ENCODE measurements at places on chromosomes 2 and 18.

GRCh38 chr18:48845174-48845573 lies 105.6 kb downstream of the SMAD7 start:
- no peak for DNase-seq

DNA sequence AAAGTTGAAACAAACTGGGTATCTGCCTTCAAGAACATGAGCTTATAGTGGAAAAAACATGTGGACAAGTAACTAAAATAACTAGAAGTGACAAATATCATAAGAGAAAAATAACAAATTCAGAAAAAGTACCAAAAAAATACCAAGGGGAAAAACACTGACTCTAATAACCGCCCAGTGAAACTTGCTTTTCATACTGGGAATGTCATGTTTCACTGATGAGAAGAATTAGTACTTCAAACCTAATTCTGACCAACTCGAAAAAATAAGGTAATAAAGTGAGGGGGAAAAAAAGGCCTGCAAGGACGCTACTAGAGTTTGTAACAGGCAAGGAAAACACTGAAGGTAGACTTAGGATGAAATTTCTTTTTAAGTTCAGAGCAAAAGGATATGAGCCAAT lies 83.6 kb downstream of the RTTN start:
- DNase-seq = no peak

GRCh38 chr18:74613381-74613780 lies 15.7 kb downstream of the ZNF407 start:
- DNase-seq = no peak

GRCh38 chr2:153940511-153940910 lies 68.8 kb downstream of the GALNT13 start:
- DNase-seq = no peak

GRCh38 chr2:139369423-139370409 lies 589.5 kb upstream of the NXPH2 start:
- DNase-seq = no peak

- DNase-seq = no peak
These were observed 74.0 kb downstream of the AGAP1 start for GRCh38 chr2:235567842-235568241.

DNA sequence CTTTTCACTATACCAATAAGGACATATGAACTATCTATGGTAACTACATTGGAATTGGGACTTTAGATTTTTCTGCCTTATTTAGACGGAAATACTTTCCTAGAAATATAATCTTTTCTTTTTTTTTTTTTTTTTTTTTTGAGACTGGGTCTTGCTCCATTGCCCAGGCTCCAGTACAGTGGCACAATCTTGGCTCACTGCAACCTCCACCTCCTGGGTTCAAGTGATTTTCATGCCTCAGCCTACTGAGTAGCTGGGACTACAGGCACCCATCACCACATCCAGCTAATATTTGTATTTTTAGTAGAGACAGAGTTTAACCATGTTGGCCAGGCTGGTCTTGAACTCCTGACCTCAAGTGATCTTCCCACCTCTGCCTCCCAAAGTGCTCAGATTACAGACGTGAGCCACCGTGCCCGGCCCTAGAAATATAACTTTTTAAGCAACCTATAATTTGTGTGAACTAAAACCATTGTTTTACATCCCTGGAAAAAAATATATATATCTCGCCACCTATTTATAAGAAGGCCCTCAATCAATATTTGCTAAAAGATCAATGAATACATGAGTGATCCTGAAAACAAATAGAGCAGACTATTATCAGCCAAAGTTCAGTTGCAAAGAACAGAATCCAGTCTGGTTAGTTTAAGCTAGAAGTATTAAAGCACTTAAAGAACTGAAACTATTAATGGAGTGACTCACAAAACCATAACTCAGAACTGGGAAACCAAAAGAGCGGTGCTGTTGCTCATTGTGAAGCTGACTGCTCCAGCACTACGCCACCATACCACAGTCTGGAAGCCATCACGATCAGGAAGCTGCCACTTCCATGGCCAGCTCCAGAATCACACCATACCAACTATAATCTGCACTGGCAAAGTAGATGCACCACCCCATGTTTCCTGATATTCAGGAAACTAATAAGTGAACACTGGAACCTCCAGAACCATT lies 8.4 kb upstream of the HNRNPLL start:
- DNase-seq = no peak

DNA sequence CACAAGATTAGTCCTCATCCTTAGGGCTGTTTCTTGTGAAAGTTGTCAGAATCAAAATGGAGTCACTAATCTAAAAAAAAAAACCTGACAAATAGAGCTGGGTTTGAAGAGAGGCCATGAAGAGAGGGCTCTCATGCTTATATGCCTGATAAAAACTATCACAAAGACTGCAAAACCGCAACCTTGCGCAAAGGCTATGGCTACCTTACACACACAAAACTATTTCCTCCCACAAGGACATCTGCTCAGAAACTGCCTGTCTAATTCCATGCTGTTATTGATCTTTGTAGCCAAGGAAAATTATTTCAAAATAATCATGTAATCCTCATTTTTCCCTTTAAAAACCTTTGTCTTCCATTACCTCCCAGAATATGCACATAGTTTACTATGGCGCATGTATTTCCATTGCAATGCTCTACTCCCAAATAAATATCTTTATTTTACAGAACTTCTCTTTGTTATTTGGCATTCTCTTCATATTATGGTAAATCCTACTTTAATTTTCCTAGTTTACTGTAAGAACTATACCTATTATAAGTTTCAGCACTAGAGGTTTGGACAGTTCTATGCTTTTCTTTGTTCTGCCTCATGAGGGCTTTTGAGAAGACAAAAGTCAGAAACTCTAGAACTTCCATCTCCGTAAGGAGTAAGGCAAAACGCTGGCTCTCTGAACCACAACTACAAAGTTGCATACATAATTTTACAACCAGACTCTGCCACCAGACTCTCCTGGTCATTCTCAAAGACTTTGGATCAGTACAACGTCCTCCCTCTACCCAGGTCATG lies 9.6 kb upstream of the DPYSL5 start:
- peak; percentile 23 for DNase-seq

DNA sequence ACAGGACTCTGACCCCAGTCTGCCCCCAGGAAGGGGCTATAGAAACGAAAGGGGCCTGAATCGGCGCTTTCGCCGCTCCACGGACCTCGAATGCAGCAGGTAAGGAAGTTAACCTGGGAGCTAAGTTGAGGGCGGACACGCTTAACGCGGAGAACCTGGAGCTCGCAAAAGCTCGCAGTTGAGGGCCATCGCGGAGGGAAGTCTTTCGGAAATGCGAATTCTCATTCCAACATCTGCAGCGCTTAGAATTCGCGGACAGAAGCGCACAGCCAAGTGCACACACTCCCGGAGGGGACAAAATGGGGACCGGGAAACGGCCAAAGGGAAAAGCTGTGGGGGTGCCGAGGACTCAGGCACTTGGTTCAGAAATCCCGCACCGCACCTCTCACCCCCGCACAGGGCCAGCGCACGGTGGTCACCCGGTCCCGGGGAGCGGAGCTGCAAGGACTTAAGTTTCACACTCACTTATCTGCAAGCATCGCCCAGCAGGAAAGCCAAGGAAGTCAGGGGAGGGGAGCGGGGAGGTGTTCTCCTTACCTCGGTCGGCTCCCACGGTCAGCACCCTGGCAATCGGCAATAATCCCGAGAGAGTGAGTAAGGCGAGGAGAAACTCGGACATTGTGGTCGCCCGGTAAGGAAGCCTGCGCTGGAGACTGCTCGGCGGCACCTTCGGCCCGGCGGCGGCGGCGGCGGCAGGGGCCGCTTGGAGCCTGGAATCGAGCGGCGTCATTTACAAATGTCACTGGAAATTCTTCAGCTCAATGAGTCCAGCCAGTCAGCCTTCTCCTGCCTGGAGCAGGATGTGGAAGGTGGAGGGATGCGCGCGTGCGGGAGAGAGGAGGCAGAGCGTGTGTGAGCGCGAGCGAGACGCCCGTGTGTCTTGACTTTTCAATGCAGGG lies 456 bp downstream of the LRP1B start:
- DNase-seq = no peak

DNA sequence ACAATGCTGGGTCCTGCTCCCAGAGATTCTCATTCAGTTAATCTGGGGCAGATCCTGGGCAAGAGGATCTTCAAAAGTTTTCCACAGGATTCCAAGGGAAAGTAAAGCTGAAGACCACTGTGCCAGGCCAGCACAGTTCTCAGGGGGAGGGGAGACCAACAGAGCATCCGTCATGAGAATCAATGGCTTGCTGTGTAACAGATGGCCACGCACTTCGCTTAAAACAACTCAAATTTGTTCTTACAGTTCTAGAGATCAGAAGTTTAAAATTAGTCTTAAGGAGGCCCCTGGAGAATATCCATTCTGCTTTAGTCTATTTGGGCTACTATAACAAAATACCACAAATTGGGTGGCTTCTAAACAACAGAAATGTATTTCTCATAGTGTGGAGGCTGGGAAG lies 17.4 kb upstream of the SEH1L start:
- DNase-seq = no peak

GRCh38 chr2:147792966-147793617 lies 51.7 kb upstream of the ACVR2A start:
- no peak for DNase-seq

DNA sequence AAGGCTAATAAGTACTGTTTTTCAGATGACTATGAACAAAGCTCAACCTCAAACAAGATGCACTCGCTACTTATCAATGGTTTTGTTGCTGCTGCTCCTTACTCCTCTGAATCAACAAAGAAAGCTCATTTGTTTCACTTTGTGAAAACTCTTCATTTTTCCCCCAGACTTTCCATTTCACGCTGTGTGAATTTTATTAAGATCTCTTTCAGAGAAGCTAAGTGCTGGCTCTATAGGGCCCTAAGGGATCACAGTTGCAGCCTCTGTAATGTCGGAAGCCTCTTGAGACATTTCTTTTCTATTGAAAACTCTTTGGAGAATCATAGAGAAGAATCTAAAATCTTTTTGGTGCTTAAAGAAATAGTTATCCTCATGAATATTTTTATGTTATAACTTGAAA lies 209.8 kb downstream of the CD226 start:
- DNase-seq = no peak

- no peak for DNase-seq
These were observed 461.4 kb downstream of the RNF144A start for GRCh38 chr2:7378591-7378990.

DNA sequence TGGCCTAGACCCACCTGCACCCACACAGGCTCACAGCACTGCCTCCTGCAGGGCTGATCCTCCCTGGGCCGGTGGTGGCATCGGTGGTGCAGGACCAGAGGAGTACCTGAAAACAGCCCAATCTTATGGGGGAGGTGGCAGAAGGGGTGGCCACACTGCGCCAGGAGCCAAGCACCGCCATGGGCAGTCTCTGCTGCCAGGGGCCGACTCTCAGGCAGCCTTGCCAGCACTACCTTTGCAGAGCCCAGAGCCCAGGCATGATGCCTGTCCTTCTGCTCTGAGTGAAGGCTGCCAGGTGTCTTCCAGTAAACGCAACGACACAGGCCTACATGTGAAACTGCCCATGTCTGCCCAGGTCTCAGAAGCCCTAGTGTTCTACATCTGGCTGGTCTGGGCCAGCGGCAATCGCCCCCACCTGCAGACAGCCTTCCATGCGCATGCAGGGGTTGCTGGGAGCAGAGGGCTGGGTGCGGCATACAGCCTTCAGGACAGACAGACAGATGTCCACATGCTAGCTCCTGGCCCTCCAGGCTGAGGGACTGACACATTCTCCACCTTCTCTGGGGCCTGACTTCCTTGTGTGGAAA lies 6.8 kb downstream of the HS6ST1 start:
- DNase-seq = no peak

DNA sequence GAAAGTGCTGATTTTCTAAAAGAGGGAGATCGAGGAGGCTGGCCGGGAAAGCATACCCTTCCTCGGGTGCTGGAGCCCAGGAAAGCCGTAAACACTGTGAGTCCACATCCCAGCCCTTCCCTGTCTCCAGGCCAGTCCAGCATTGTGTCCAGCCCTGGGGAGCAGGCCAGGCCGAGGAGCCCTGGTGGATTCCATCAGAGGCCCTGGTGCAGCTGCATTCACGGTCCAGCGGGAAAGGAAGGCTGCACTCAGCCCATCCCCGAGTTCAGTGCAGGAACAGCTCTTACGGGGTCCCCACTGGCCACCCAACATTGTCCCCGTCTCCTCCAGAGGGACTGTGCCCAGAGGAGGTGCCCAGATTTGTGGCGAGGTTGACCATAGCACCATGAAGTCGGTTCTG lies 218.6 kb downstream of the KLHL29 start:
- DNase-seq = no peak

DNA sequence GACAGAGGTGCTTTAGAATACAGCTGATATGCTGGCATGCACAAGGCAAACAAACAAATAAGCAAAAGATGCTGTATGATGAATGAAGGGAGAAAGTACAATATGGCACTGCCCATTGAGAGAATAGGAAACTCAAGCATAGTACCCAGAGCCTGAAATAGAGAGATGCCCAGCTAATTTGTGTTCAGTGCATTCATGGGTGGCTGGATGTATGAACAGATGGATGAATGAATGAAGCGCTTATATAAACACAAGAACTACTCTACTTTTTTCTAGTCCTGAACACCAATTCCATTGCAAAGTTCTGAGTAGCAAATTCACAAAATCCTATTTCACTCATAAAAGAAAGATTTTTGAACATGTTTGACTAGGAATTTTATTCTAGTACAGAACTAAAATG lies 756.3 kb downstream of the SATB2 start:
- no peak for DNase-seq

- no peak for DNase-seq
These were observed 2.8 kb downstream of the GAREM2 start for GRCh38 chr2:26175466-26176278.

GRCh38 chr2:101446869-101447268 lies 28.0 kb downstream of the RFX8 start:
- DNase-seq = no peak

- peak; percentile 2 for DNase-seq
These were observed 11.9 kb upstream of the PID1 start for GRCh38 chr2:229282758-229283546.

GRCh38 chr2:217103752-217104545 lies 244.1 kb upstream of the TNP1 start:
- DNase-seq = no peak

- DNase-seq = no peak
These were observed 392.5 kb upstream of the NRXN1 start for GRCh38 chr2:51424418-51424817.

- DNase-seq = no peak
These were observed 49.6 kb downstream of the PAX8 start for GRCh38 chr2:113228991-113229716.

- no peak for DNase-seq
These were observed 163.2 kb upstream of the TPO start for GRCh38 chr2:1249897-1250687.

DNA sequence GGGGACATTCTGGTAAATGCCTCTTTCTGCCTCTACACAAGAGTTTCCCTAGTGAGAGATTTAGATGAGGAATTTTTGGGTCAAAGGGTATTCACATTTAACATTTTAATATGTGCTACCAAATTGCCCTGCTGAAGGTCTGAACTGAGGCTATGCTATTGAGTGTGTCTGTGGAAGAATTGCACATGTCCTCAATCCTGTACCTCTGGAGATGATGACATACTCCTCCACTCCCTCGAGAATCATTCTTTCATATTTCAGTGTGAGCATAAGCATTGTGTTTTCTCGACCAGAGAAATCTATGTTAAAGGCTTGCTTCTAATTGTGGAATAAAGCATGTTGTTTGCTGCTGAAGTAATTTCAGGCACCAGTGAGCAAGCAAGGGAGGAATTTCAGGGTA lies 110.5 kb downstream of the TSN start:
- no peak for DNase-seq

Data from hematopoietic multipotent progenitor cell treated with erythropoietin and hydrocortisone succinate and interleukin-3 and kit ligand, for 8 days (in vitro differentiated cells).